Spinal cord (tissue), 10 donors: ENCODE measurements at places on chromosomes 7 and 10.

- DNase-seq, result peak; percentile 47
Measured at GRCh38 chr7:43363035-43363791, 219.7 kb upstream of the STK17A start.

GRCh38 chr10:7817576-7817975, 729 bp upstream of the TAF3 start:
- no peak for DNase-seq

DNA sequence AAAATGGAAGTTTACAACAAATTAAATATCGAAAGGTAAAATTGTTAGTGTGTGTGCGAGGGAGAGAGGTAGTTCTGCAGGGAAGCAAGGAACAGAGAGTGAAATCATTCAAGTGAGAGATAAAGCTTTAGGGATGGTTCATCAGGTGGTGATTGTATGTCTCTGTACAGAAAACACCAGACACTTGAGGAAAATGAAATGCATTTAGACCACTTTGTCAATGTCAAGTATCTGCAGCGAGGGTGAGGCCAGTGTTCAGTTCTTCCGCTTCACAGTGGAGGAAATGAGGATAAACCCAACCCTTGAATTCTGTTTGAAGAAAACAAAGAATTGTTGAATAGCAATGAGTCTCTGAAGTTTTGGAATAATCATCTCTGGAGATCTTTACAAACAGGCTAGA, 14.4 kb upstream of the ITGB1 start:
- DNase-seq, result no peak

- DNase-seq, result no peak
Measured at GRCh38 chr10:54550016-54550415, 251.0 kb downstream of the PCDH15 start.

DNA sequence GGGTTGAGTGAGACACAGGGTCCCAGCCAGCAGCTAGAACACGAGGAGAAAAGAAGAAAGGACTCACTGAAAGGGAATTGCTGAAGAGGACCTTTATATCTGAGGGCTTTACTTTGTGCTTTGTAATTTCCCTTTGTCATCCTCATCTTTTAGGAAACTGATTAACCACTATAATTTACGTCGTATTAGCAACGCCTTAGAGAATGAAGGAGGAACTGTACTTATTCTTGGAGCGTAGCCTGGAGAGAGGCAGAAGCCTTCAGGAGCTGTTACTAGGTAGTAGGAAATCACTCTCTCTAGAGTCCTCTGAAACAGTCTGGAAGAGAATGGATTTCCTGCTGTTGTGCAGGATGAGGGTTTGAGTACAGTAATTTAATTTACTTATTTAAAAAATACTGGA, 101.0 kb upstream of the STEAP1B start:
- no peak for DNase-seq

DNA sequence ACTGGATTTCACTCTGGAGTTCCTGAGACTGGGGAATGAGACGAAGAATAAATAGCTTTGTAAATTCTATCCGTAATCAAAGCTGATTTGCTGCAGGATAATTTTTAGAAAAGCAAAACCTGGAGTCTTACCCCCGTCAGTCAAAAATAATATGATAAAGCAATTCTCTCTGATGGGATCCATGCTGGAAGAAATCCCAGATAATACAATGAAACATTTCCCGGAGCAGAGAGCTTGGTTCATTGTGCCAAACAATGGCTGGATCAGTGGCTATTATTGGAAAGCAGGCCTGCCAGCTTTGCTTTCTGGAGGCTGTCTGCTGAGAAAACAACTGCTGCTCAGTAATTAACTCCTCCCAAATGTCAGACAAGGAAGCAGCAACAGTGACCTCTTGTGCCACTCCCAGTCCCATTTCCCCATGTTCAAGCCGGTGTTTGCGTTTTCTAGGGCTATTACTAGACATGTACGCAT, 609.4 kb upstream of the PCDH15 start:
- peak; percentile 90 for DNase-seq

- DNase-seq, result no peak
Measured at GRCh38 chr7:18408461-18408860, 87.1 kb upstream of the HDAC9 start.
